ENCODE measurements at places on chromosomes 6 and 20. TPM values are rescaled to one million over a fixed set of nuclear protein-coding genes. Genes with fewer than 3 reads are reported as not detected.

SLC24A3 gene
- total RNA-seq = 24.9 TPM

GRCh38 chr6:162271922-162272321, 455.6 kb downstream of the PRKN start:
- no peak for DNase-seq

GRCh38 chr6:35973670-35974222, 50.7 kb downstream of the SLC26A8 start:
- no peak for DNase-seq

GRCh38 chr20:2930538-2930937, 57.3 kb downstream of the PTPRA start:
- no peak for DNase-seq

- DNase-seq = no peak
These were observed 38.9 kb upstream of the FRMD1 start for GRCh38 chr6:168117942-168118341.

PRKN gene
- 9.0 TPM for total RNA-seq

GRCh38 chr20:58910473-58910872, 58.0 kb downstream of the GNAS start:
- DNase-seq = no peak

- DNase-seq = no peak
These were observed 74.6 kb downstream of the ISM1 start for GRCh38 chr20:13295637-13296036.

- DNase-seq = peak; percentile 56
These were observed 12.3 kb downstream of the PCK1 start for GRCh38 chr20:57573242-57573641.

SRSF6 gene
- total RNA-seq = 92.2 TPM

ADGRF5 gene
- total RNA-seq = 34.6 TPM

GRCh38 chr6:15305909-15306308, 60.0 kb downstream of the JARID2 start:
- no peak for DNase-seq
